Ovary (tissue), 10 donors: ENCODE measurements at places on chromosomes 7 and 10. TPM values are rescaled to one million over a fixed set of nuclear protein-coding genes. Genes with fewer than 3 reads are reported as not detected.

GIGYF1 gene
- 67.6 TPM for total RNA-seq

DNA sequence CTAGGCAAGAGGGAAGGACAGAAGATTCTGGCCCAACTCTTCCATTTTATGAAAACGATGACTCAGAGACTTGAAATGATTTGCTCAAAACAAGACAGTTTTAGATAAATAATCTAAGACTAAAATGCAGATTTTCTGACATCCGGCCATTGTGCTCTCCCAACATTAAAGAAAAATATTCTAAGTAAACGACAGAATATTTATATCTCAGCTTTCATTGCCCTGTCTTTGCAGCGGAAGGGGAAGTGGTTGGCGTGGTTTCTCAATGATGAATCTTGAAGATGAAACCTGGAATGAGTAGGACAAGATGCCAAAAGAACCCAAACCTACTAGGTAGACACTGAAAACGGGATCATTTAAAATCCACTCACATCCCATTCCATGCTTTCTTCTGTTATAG is 28.9 kb upstream of the NPY start:
- no peak for DNase-seq
- H3K36me3 ChIP-seq = no peaks in the 10 kb centered on the region
- H3K27ac ChIP-seq = no peak overlapping the region
- no peaks in the 10 kb centered on the region for H3K4me1 ChIP-seq
- H3K27me3 ChIP-seq = no peaks in the 10 kb centered on the region

DNA sequence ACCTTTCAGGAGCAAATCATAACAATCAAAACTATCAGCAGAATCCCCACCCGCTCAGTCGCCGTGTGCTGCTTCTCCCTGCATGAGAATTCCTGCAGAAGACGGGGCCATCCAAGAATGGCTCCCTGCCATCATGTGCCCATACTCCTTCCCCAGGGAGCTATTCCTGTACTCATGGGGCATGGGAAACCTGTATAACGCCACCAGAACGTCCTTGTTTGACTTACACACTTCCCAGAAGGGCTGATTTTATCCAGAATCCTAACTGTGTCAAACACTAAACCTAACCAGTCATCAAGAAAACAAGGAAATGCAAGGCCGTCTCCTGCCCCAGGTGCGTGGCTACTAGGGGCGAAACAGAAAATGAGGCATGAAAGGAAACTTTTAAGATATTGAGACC is 16.0 kb downstream of the DIP2C start:
- H3K36me3 ChIP-seq = no peaks in the 10 kb centered on the region
- no peak overlapping the region for H3K4me3 ChIP-seq

DNA sequence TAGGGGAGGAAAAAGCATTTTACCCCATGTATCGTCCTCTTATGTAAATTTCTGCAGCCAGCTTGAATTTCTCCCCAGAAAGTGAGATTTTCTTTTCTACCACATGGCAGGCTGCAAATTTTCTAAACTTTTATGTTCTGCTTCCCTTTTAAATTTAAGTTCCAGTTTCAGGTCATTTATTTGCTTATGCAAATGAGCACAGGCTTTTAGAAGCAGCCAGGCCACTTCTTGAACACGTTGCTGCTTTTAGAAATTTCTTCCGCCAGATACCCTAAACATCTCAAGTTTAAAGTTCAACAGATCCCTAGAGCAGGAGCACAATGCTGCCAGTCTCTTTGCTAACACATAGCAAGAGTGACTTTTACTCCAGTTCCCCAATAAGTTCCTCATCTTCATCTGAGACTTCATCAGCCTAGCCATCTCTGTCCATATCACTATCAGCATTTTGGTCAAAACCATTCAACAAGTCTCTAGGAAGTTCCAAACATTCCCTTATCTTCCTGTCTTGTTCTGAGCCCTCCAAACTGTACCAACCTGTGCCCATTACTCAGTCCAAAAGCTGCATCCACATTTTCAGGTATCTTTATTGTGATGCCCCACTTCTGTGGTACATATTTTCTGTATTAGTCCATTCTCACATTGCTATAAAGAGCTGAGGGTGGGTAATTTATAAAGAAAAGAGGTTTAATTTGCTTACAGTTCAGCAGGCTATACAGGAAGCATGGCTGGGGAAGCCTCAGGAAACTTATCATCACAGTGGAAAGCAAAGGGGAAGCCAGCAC is 16.3 kb downstream of the EZH2 start:
- H3K36me3 ChIP-seq = no peaks in the 10 kb centered on the region
- H3K27me3 ChIP-seq = no peaks in the 10 kb centered on the region
- DNase-seq = no peak

DNA sequence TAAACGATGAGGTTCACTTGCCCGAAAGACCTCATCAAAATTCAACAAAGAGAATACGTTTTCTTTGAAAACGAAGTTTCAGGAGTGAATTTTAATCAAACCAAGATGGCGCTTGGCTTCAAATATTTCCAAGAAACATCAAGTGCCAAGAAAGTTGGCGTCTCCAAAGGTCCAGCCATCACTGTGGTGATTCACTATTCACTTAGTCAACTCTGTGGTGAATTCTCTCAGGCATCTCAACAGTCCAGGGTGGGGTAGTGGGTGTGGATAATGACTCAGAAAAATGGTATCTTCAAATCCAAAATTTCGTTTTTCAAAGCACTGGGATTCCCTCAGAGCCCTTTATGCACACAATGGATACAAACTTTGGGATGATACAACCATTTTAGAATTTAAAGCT is 133.1 kb downstream of the SVIL start:
- H3K4me1 ChIP-seq = no peaks in the 10 kb centered on the region
- H3K36me3 ChIP-seq = no peaks in the 10 kb centered on the region
- H3K27me3 ChIP-seq = no peaks in the 10 kb centered on the region
- H3K4me3 ChIP-seq = no peak overlapping the region
- no peak for DNase-seq

DNA sequence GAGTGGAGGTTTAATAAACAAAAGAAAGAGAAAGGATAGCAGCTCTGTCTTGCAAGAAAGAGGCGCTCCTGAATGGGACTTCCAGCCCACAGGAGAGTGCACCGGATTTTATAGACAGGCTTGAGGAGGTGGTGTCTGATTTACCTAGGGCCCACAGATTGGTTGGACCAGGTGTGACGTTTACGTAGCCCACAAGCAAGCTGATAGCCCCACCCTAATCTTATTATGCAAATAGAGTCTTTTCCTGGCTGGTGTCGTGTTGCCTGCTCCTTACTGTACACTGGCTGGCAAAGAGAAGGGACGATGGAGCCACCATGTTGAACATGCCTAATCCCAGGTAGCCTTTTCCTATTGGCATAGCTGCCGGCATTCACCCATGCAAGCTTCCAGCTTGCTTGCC is 319.7 kb upstream of the POM121L12 start:
- no peak for DNase-seq
- H3K4me1 ChIP-seq = no peaks in the 10 kb centered on the region
- H3K27me3 ChIP-seq = no peaks in the 10 kb centered on the region

DNA sequence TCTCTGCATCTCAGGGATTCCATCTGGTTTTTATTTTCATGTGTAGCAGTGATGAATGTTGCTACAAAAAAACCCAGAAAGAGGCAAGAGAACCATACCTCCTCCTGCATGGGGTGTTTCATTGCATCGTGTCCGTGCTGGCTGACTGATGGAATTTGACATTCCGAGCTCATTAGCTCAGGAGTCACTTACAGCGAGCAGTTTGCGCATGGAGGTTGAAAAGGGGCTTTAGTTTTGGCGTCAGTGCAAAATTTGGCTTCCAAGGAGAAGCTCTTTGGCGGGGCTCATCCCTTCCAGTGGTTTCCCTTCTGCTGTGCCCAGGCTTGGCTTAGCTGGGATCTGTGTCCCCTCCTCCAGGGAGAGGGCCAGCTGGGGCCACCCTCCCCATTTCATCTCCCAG is 25.8 kb downstream of the EMX2 start:
- no peaks in the 10 kb centered on the region for H3K36me3 ChIP-seq
- H3K27me3 ChIP-seq = no peaks in the 10 kb centered on the region
- no peak for DNase-seq
- H3K4me1 ChIP-seq = no peaks in the 10 kb centered on the region
